ENCODE measurements at places on chromosomes 16 and 17.
A peak's percentile ranks its signal among the peaks of the same experiment; 100 is the strongest.

GRCh38 chr17:2041561-2042389, at the start of gene OVCA2:
OVCA2 (plus strand) TSS chr17:2042022; CDS start chr17:2042048, 26 bp downstream.
- DNase-seq = peak; percentile 98

GRCh38 chr17:21457051-21458026, 81.2 kb downstream of the KCNJ12 start:
- peak; percentile 91 for DNase-seq

GRCh38 chr17:63988741-63989621, 9.2 kb upstream of the PRR29 start:
- no peak for DNase-seq

- DNase-seq = no peak
Measured at GRCh38 chr17:51255673-51256072, 4.2 kb downstream of the MBTD1 start.
